ENCODE measurements at places on chromosomes 11 and 22. TPM values are rescaled to one million over a fixed set of nuclear protein-coding genes. Genes with fewer than 3 reads are reported as not detected.
A peak's percentile ranks its signal among the peaks of the same experiment; 100 is the strongest.

Gene SLC22A9
- not detected for total RNA-seq

Gene OVCH2
- 0.21 TPM for total RNA-seq

GRCh38 chr11:32148895-32149294 is 58.0 kb downstream of the RCN1 start:
- no peak for DNase-seq

DNA sequence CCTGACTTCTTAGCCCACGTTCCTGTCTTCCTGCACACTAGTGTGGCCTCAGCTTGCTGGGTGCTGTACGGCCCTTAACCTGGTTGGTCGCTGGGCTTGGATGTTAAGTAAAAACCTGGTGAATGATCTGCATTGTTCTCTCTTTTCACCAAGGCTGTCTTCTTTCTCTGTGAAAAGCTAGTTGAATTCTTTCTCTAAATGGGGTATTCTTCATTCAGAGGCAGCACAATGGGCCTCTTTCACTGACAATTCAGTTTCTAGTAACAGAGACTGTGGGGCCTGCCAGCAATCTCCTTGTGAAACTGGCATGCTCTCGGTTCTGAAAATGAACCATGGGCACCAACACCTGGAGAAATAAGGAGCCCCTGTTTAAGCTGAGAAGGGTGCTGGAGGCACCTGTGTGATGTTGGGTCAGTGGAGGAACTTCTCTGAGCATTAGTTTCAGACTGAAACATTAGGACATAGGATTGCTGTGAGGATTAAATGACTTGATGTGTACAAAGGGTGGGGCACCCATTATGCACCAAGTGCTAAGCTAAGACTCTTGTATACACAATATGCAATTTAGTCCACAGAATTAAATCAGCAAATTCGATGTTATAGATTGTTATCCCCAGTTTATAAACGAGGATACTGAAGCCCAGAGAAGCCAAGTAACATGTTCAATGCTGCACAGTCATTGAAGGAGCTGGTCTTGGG is 33.1 kb upstream of the ELF5 start:
- no peak for DNase-seq

Gene TRPC6
- 3.8 TPM for total RNA-seq

GRCh38 chr11:23764286-23764685 is 732.6 kb upstream of the LUZP2 start:
- no peak for DNase-seq

Gene KCNA4
- total RNA-seq: 0.88 TPM

GRCh38 chr11:115304774-115305472 is 199.3 kb downstream of the CADM1 start:
- no peak for DNase-seq

Gene MAML2
- total RNA-seq: 35.9 TPM

DNA sequence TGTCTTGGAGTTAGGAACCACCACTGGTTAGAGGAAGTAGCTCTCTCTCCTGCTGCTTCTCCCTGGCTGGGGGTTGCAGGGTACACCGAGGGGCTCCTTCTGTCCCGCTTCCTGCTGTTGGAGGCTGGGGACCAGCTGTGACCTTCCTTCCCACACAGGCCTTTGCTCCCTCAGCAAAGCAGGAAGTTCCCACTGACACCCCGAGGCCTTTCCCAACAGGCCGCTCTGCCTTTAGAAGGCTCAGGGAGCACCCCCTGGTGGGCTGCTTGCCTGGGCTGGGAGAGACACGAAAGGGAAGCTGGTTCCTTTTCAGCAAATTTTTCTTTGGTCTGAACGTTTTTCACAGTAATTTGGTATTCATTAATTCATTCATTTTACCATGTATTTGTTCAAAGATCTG is 527.9 kb upstream of the B3GAT1 start:
- DNase-seq: no peak

DNA sequence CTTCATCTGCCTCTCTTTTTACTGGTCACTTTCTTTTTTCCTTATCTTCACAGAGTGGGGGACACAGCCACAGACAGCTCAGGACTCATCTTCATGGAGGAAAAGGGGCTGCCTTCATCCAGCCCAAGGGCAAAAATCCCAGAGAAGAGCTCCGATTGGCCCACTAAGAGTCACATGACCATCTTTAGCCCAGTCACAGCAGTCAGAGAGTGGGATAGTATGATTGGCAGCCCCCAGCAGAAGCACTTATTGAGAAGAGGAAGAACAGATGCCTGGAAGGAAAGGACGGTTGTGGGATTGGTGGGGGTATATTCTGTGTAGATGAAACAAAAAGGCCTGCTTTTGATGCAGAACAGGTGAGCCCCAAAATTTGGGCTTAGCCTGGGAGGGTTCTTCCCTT is 77.8 kb downstream of the MN1 start:
- DNase-seq: no peak

Gene FAT3
- 9.3 TPM for total RNA-seq

- DNase-seq: no peak
Measured at GRCh38 chr11:23653071-23653675, 792.9 kb upstream of the CCDC179 start.

Gene CRYBB3
- not detected for total RNA-seq

DNA sequence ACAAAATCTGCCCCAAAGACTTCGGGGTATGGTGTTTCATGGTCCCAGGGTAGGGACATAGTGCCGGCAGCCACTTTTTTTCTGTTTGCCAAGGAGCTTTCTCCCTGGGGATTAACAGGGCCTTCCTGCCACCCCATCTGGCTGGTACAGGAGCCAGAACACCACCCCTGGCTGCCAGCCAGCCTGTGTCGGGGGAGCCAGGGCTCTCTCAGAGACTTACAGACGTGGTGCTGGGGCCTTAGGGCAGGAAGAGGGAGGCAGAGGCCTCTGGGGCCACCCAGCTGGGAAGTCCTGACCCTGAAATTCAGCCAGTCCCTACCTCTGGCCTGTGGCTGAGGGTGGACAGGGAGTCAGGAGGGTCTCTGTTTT is 52.4 kb upstream of the CDON start:
- DNase-seq: peak; percentile 52

- DNase-seq: no peak
Measured at GRCh38 chr11:66116576-66117361, 46.7 kb downstream of the PACS1 start.

Gene KRTAP5-10
- total RNA-seq: not detected

Gene RASD2
- total RNA-seq: 10.7 TPM

DNA sequence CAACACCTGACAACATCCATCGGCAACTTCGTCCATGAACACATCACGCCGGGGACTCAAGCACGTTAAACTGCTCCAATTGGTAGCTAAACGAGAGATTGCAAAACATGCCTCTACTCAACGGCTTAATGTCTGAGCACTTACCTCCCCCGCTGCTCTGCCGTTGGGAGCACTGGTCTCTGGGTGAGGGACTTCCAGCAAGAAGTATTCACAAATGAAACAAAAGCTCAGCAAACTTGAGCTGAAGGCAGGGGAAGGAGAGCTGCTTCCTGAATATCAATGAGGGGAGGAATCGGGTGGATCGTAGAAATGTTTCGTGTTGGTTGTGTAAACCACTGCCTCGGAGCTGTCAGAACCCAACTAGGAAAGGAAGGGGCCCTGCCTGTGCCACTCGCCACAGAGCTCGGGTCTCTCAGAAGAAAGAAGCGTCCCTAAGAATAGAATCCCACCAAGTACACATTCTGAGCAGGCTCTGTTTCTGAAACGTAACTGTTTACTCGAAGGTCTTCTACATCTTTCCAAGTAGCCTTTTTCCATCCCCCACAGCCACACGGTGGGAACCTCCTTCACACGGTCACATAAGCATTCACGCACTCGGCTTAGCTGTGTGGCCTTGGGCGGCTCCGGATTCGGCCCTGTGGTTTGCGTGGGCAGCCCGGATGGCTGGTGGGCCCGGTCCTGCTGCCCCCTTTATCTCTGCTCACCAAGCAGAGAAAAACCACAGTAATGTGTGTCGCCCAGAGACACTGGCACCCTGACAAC is at the start of gene MLC1:
Gene MLC1, minus strand, starts transcription at position 216 of the 762 bp plus-strand sequence. CDS start 524 bp downstream, outside the sequence.
- no peak for DNase-seq

DNA sequence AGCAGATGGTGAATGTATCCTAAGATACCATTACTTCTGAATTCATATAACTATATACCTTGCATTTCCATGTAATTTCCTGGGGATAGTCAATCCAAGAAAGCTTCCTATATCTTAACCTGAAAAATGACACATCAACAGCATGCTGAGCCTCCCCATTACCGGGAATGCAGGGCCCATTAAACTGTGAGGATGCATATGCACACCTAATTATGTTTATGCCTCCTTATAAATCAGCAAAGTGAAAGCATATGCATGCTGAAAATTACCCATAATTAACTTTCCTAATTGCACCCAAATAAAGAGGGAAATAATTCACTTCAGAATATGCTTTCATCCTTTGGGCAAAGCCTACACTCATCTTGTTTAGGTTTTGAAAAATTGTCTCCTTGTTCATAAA is 663.0 kb downstream of the KCNA4 start:
- DNase-seq: no peak

- no peak for DNase-seq
Measured at GRCh38 chr11:62588966-62589637, 2.2 kb downstream of the TUT1 start.

DNA sequence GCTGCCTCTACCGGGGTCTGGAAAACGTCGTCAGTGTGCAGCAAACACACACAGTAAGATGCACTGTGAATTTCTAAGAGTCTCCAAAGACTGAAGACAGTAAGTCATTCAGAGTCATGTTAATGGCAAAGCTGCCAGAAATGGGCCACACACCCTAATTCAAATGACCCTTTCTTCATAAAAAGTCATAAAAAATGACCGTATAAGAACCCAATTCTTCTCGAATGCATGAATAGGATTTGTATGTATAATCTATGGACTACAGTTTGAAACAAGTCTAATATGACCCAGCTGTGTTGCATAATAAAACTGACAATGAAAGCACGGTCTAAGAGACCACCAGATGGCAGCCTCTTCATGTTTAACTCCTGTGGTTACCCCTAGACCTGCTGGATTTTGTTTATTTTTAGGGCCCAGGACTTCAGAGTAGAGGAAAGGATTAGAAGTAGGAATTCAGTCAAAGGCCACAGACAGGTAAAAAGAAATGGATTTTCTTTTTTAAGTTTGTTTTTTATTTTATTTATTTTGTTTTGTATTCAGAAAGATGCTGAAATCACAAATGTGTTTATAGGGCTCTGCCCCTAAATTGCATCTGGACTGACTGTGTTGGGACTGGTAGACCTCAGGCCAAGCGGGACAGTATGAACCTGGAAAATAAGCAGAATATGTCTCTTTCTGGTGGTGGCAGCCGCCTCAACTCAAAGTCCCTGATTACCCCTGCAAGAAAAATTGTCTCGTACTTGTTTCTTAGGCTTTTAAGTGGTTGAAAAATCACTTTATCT is 32.1 kb upstream of the SLC5A12 start:
- DNase-seq: peak; percentile 47

All from uterus (tissue), 4 donors.